Skeletal muscle cell (primary cell): ENCODE measurements at places on chromosomes 5 and 9.

DNA sequence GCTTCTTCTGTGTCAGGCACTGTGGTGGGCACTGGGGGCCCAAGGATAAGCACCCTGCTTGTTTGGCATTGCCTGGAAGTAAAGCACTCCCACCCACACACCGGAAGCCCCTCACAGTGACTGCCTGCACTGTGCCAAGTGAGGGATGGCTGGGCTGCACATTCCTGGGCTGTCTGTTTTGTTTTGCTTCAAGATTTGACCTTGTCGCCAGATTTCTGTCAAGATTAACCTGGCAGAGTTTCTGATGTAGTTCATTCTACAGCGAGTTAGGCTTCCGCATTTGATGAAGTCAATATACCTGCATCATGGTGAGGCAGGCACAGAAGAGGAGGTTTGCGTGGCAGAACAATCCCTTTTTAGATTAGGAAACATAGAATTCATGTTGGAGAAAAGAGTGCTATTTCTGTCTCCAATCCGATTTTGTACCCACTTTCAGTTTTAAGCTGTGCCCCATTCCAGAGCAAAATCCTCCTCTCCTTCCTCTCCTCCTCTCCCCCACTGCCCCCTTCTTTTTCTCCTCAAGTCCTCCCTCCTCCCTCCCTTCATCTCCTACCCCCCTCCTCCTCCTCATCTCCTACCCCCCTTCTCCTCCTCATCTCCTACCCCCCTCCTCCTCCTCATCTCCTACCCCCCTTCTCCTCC lies 14.4 kb upstream of the BOD1 start:
- DNase-seq = no peak

DNA sequence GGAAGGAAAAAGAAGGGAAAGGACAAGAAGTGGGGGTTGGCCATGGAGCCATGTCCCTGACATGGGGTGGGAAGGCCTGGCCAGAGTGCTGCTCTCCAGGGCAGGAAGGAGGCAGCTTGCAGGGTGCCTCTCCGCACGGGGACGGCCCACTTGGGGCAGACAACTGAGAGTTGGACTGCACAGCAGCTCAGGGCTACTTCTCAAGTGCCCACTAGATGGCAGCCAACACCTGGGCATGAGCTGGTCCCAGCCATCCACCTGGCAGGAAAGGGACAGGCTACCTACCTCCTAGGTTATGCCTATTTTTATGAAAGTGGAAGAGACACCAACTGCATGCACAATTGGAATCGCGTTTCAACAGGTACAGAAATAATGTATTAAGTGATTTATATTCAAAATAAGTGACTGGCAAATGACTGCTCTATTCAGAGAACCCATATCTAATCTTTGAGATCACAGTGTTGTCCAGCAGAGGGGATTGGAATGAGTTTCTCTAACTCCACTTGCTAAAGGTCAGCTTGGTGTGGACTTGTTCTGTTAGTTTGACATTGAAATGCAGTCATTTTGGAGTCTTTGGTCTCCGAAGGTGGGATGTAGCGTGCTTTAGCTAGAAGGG lies 113.4 kb downstream of the SYK start:
- no peak for DNase-seq

DNA sequence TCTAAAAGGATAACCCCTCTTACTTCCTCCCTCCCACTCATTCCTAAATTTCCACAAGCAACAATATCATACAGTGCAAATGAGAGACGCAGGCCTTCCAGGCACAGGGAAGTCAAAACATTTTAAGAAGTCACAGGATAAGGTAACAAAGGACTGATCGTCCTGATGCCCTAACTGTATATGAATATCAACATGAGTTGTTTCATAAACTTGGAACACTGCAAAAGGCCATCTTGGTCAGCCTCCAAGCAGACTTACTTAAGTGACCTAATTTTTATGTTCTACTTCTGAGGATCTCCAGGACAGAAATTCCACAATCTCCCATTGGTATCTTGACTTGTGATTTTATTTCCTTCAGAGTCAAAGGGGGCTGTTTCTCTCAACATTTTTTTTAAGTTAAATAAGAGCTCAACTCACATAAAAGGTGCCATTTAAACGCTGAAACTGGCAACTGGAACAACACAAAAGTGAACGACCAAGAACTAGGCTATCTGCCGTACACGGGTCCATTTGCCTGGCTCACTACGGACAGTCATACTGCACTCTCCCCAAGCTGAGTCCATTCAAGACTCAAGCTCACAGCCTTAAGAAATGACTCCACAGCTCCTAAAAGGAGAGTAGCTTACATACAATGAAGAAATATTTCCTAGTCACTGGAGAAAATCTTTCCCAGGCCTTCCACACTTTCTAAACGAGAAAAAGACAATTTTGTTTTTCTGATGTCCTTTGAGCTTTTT lies 71.3 kb downstream of the LHFPL2 start:
- DNase-seq = no peak

GRCh38 chr9:4059437-4059836 lies 240.4 kb downstream of the GLIS3 start:
- DNase-seq = no peak

DNA sequence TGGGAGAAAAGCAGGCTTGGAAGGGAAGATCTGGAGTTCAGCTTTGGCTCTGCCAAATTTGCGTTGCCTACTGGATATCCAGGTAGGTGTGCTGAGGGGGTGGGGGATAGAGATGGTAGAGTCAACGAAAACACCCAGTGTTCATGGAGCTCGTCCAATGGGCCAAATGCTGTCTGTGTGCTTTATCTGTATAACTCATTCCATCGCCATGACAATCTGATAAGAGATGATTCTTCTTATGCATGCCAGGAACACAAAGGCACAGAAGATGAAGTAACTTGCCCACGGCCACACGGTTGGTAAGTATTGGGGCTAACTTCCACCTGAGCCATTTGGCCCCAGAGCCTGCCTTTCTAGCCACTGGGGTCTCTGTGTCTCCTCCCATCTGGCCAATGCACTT lies 53.2 kb downstream of the BOD1 start:
- DNase-seq = no peak

GRCh38 chr5:50441493-50441955 lies 436 bp upstream of the EMB start:
- DNase-seq = no peak

DNA sequence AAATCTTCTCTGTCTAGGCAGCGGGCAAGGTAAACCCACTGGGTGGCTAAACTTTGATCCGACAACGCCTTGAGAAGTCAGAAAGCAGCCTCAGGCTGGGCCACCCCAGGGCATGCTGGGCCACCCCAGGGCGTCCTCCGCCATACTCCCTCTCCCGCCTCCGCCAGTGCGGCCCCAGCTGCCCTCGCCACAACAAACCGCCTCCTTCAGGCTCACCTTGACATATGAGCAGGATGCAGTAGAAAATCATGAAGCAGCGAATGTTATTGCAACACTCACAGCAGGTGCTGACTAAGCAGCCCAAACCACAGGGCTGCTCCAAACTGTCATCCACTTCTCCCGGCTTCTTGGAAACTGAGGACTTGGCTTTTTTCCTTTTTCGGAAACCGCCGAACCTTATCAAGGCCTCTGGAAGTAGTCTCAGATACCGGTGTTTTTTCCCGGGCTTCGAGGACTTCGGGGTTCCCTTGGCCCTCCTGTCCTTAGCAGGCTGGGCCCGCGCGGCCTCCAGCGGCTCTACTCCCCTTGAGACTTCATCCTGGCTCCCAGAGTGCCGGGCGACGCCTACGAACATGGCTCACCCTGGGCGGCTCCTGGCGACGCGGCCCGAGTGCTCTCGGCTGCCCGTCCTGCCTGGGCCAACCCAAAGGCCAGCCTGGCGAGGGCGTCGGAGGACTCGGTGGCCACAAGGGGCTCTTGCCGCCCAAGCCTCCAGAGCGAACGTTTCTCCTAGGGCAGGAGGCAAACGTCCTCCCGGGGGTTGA lies at the start of gene SLCO6A1:
Gene SLCO6A1 (minus strand): TSS at position 731 of the 764 bp plus-strand sequence. CDS start 157 bp downstream, at position 574.
- no peak for DNase-seq

DNA sequence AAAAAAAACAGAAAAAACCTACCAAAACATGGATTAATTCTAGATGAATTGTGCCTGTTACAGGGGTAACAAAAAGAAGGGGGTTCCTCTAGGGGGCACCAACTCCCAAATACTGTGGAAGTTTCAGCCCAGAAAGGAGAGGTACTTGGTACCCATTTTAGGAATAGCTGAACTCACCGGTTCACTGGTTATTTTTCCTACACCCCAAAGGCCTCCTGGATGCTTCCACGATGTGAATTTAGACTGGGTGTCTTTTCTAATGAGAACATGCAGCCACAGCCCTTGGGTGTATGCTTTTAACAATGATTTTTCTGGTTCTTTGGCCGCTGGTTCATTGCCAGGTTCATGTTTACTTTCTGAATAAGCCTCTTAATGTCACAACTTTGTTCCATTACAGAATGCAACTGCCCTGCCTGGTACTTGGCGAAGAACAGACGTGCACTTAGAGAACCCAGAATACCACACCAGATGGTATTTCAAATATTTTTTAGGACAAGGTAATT lies 46.7 kb downstream of the GARNL3 start:
- peak; percentile 42 for DNase-seq

DNA sequence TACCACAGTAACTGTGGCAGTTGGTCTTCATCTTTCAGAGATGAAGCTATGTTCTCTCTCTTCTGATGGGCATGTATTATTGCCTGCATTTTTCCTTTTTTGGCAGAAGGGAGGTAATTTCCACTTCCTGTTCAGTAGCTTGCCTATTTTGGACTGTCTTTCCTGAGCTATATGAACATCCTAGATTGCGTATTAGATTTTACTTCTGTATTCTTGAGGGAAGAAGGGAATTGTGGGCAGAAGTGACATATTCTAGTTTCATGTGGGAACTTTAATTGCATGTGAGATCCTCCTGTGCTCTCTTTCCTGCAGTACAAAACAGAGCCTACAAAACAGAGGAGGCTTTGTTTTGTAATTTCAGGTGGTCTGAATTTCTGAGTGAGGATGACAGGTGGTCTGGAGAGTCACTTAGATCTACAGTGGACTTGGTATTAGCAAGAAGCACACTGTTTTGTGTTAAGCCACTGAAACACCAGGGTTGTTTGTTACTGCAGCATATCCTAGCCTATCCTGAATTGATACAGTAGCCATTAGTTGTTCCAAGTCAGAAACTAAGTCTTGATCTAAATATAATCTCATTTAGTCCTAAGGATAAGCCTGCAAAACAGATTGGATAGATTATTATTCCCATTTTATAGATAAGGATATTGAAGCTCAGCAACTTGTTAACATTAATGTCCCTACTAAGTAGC lies 68.1 kb downstream of the AOPEP start:
- no peak for DNase-seq

DNA sequence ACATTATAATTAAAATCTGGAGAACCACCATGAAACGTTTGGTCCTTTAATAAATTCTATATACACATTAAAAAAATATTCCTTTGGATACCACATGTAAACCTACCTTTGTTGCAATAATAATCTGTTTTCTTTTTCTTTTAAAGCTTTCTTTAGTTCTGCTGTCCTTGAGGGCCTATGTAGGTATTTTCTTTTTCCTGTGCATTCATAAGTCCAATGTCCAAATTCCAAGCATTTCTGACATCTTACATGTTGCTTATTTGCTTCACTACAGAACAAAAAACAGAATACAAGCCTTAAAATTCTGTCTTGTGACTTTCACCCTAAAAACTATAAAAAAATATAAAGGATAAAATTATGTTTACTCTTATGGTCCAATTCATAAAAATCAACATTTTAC lies 19.7 kb downstream of the ZCCHC10 start:
- no peak for DNase-seq

- peak; percentile 19 for DNase-seq
These were observed 787.4 kb upstream of the RGMB start for GRCh38 chr5:97986069-97986468.

GRCh38 chr9:129542741-129543140 lies 78.2 kb downstream of the C9orf50 start:
- DNase-seq = no peak

DNA sequence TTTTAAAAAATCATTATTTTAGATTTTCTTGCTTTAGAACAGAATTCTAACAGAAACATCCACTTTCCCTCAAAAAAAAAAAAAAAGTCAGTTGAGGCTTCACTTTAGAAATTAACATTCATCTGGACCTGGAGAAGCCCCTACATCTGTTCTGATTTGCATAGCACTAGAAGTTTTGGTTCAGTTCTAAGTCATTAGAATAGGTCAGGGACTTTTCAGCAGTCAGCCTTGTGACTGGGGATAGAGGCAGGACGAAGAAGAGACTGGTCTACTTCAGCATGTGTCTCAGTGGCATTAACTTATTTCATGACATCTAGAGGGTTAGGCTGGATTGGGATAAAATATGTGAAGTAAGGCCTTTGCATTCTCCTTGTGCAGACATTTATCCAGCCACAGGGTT lies 215.8 kb upstream of the DAB2 start:
- DNase-seq = no peak

DNA sequence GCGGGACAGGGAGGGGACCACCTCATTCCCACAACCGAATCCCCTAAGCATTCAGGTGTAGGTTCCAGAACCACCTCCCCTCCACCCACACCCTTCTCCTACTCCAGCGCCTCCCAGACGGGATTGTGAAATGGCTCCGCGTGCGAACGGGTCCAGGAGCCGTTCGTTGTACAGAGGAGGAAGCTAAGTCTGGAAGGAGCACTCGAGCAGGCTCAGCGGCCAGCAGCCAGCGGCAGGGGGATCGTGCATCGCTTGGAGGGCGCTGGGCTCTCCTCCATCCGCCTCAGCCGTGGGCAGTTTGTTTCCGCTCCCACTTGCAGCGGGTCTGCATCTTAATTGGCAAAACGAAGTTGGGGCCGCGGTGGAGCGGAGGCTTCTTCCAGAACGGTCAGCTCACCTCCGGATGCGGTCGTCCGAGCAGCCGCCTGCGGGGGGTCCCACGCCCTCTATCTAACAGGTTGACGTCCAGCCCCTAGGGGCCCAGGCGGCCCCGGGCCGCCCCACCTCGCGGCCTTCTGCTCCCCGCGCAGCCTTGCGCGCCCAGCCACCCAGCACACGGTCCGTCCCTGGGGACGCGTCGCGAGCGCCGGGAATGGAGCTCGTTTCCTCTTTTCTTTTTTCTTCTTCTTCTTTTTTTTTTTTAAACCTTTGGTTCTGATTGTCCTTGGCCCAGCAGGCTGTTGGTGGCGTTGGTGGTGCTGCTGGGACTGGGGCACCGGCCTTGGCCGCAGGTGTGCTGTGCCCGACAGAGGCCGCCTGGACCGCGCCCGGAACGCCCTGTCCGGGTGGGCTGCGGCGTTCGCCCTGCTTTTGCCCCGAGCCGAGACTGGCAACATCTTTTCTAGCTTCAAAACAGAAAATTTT lies 3.9 kb upstream of the BARX1 start:
- DNase-seq = no peak

DNA sequence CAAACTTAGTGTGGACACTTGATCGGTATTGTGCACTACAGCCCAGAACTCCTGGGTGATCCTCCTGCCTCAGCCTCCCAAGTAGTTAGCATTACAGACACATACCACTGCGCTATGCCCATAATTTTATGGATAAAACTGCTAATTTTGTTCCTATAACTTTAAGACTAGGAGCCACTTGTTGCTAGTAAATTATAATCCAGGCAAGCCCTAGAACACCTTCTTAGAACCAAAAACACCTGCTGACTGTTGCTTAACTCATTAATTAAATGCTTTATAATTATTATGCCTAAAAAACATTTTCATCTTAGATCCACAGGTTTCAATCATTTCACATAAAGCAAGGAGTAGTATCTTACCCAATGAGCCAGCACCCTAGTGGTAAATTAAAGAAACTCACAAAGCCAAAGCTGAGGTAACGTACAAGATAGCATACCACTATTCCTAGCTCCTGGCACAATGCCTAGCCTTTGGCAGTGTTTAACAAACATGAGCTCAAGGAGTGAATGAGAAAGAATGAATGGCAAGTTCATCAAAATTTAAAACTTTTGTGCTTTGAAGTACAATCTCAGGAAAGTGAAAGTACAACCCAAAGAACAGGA lies 5.4 kb downstream of the MRPS27 start:
- DNase-seq = no peak

- no peak for DNase-seq
These were observed 152.8 kb downstream of the YIPF5 start for GRCh38 chr5:144017631-144018030.

GRCh38 chr5:132674671-132675506 lies 1.1 kb downstream of the IL4 start:
- peak; percentile 88 for DNase-seq
